ACHN (cell line): ENCODE measurements at places on chromosomes 6 and 20.

DNA sequence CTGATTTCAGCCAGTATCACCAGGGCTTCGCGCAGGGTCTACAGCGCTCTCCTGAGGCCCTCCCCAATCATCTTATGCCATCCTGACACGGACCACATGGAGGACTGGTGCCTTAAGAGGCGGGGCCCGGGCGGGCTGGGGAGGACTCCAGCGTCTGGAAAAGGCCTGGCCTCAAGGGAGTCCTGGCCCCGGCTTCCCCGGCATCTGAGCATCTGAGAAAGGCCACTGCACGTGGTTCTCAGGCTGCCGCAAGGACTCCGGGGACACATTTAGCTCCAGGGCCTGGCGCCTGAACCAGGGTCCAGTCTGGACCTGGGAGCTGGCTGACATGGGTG lies 21.4 kb downstream of the BHLHE23 start:
- no peak for DNase-seq

GRCh38 chr20:2295286-2295685 lies 515 bp upstream of the TGM3 start:
- no peak for DNase-seq

GRCh38 chr6:158970640-158971275 lies 29.2 kb downstream of the RSPH3 start:
- DNase-seq, result no peak

GRCh38 chr20:46118481-46119020 lies 437 bp downstream of the CD40 start:
- DNase-seq, result peak; percentile 73

- no peak for DNase-seq
Measured at GRCh38 chr6:62328607-62329006, 42.6 kb upstream of the KHDRBS2 start.

DNA sequence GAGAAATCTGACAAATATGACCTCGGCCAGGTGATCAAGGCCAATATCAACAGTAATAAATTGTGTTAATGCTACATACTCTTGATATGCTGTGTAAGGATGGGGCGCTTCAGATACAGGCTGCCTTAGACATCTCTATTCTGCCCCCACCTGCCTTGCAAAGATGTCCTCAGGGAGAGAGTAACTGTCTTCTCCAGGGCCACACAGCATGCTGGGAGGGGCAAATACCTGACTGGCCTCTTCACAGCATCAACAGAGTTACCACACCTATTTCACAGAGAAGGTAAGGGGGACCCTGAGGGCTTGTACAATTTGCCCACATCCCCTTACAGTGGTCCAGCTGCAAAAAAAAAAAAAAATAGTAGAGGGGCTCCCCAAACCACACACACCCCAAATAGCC lies 17.2 kb upstream of the KIAA1755 start:
- DNase-seq, result no peak

DNA sequence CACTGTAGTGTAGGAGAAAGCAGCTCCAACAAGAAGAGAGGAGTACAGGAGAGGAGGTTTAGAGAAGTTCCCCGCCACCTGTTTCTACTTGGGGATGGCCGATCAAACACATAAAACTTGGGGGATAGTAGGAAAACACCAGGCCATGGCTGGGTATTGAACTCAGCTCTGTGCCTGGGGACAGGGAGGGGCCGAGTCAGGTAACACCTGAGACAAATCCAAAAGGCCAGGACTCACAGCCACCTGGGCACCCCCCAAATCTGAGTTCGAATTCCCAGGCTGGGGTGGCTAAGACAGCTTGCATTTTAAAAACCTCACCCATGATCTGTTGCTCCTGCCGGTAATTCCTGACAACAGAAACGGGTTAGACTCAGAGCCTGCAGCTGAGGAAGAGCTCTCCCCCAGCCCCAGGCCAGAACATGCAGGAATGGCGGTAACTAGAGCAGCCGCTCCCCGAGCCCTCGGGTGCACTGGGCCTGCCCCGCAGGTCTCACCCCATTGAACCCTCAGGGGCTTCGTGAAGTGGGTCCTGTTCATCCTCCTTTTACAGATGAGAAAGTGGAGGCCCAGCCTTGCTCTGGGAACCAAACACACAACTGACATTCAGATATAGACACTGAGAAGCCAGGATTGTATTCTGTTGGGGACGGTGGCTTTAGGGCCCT lies 61.0 kb downstream of the TCP11 start:
- DNase-seq, result no peak

DNA sequence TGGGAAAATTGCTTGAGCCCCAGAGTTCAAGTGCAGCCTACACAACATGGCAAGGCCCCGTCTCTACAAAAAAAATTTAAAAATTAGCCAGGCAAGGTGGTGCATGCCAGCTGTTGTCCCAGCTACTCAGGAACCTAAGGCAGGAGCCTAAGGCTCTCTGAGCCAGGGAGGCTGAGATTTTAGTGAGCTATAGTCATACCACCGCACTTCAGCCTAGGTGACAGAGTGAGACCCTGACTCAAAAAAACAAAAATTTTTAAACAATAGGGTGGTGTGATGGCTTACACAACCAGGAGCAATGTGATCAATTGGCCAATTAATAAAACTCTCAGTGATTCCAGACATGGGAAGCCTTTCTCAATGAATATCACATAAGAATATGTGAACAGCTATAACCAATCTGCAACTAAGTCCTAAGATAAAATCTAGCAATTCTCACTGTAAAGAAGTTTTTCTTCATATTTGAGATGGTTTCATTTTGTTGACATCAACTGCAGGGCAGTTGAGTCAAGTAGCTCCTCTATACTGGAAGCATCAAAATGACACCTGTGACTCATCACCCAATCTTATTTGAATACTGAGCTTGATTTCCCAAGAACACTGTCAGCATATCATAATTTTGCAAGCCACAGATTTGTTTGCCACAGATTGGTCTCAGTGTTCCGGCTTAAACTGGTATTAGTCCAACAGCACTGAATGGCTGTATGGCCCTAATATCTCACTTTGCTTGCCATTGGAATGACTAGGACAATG lies 169.0 kb upstream of the GJE1 start:
- no peak for DNase-seq

- DNase-seq, result peak; percentile 1
Measured at GRCh38 chr6:156720691-156721685, 56.2 kb upstream of the ARID1B start.

DNA sequence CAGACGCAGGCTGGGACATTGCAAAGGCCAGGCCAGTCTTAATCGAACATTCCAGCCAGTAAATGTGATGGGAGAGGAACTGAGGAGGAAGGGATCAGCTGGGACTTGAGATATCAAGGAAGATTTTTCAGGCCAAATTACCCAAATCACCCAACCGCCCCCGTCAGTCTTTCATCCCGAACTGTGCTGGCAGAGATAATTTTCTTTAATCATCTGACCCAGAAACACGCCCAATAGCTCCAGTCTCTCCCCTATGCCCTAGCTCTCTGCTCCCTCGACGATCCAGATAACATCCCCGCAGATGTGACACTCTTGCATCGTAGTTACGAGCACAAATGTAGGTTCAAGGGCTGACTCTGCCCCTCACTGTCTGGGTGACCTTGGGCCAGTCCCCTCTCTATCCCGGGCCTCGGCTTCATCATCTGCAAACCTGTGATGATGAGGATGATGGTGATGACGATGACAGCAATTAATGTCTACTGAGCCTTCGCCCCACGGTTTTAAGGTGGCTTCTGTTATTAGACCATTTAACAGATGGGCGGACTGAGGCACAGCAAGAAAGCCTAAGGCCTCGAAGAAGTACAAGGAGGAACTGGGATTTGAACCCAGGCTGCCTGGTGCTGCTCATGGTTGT lies 118.6 kb downstream of the PREX1 start:
- DNase-seq, result no peak

GRCh38 chr6:82045965-82046756 lies 201.4 kb downstream of the IBTK start:
- no peak for DNase-seq

DNA sequence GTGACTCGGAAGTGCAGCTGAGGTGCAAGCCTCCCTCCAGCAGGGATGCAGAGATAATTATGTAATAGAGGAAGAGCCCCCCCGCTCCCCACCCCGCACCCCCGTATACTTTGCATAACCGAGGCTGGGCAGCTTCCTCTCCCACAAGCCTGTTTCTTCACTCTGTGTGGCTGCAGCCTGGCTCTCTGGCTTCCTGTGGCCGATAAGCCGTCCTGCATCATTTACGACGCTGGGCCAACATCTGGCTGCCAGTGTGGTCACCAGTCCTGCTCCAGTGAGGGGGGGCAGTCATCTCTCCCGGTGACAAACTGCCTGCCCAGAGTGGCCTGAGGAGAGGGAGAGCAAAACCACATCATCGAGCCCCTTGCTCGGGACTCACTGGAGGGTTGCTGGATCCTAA lies 59.2 kb downstream of the RBM38 start:
- no peak for DNase-seq

DNA sequence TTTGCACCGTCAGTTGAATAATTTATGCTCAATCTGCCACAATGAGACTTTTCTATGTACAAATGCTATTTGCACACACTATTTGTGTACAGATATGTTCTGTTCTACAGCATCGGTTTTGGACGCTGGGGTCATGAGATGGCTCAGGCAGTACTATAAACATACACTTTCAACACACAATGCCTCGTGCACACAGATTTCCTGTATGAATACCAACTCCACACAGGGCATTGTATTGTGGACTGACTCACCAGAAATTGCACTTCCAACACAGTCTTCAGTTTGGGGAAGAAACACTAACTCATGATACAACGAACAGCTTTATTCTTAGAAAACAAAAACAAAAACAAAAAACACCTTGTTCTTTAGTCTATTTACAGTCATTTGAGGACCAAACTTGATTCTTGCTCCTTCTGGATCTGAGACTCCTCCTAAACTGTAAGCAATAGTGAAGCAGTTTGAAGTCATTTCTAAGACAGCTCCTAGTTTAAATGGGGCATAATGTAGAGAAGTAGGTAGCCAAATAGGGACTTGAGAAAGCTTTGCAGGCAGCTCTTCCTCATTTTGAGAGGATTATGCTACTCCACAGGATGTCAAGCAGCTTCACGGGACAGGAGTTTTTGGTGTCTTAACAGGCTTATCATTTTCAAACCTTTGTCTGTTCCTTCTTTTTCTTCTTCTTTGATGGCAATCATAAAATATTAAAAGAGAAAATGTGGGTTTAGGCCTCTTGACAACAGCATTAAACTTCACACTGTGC lies 33.7 kb downstream of the GJA10 start:
- no peak for DNase-seq

- DNase-seq, result no peak
Measured at GRCh38 chr6:43428874-43429273, 1.5 kb downstream of the ABCC10 start.

DNA sequence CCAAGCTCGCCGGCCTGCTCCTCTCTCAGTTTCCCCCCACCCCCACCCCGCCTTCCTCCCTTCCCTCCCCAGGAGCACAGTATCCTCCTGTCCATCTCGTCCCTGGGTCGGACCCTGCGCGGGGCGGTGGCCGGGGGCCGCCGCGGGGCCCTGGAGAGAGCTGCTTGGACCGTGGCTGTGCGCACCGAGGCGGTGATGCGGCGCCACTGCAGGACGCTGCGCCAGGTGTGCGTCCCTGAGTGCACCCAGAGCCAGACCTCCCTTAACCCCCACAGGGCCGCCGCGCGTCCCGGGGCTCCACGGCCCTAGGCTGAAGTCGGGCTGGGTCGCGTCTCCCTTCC lies 2.2 kb downstream of the C20orf204 start:
- no peak for DNase-seq

GRCh38 chr20:40600441-40601219 lies 88.4 kb downstream of the MAFB start:
- DNase-seq, result no peak

GRCh38 chr6:119614138-119614537 lies 264.6 kb upstream of the MAN1A1 start:
- DNase-seq, result no peak

DNA sequence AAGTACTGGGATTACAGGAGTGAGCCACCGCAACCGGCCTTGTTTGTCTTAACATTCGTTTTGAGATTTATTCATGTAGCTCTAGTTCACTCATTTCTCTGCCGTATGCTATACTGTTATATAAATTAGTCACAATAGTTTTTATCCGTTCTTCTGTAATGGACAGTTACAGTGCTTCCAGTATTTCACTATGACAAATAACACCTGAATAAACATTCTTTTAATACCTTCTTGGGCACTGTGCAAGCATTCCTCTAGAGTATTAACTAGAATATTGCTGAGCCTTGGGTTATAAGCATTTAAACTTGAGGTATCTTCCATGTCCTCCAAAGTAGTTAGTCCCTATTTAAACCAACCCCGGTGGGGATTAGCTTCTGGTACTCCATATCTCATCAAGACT lies 45.6 kb downstream of the STK38 start:
- DNase-seq, result no peak

- DNase-seq, result no peak
Measured at GRCh38 chr20:11790046-11790445, 127.6 kb upstream of the BTBD3 start.

DNA sequence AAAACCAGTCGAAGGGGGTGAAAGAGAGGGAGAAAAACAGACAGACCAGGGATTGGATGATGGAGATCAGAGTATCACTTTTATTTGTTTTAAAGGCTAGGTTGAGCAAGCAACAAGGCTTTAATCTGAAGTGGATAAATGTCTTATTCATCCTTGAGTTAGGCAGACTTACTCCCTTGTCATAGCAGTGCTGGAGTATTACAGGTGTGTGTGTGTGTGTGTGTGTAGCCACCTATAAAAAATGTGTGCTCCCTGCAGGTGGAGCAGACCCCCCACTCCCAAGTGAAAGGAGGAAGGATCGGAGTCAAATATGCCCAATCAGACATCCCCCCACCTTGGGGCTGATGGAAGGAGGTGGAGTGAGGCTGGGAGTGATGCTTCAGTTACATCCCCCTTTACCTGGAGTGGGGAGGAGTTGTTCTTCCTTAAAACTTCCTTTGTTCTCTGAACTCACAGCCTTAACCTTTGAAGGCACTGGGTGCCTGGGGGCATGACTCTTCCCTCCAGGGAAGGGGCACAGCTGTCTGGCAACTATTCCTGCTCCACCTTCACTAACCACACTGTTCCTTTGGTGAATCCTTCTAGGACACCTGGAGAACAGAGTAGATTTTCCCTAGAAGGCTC lies 27.3 kb downstream of the PTK7 start:
- DNase-seq, result no peak

- no peak for DNase-seq
Measured at GRCh38 chr6:23388086-23388783, 737.8 kb upstream of the NRSN1 start.

DNA sequence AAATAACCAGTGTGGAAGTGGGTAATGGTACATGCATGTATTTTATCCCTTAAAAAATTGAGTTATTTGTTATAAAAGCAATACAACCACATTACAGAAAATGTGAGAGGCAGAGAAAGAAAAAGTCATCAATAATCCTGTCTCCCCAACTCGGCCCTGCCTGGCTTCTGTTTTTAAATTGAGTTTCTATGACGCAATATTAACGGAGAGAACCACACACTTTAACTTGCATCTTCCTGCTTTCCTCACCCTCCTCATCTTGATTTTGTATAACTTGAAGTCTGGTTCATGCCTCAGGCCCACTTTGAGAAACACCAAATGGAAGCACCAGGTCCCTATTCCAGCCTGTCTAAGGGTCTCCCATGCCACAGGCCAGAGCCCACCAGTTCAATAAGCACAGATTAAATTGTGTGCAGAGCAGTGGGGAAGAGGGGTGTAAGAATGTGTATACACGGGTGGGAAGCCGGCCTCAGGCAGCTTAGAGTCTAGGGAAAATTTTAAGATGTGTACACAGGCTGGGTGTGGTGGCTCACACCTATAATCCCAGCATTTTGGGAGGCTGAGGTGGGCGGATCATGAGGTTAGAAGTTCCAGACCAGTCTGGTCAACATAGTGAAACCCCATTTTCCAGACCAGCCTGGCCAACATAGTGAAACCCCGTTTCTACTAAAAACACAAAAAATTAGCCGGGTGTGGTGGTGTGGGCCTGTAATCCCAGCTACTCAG lies 15.9 kb downstream of the KCNK5 start:
- no peak for DNase-seq

GRCh38 chr6:36121787-36122494 lies 8.4 kb upstream of the MAPK13 start:
- DNase-seq, result no peak
